ENCODE measurements at places on chromosomes 1 and 21. TPM values are rescaled to one million over a fixed set of nuclear protein-coding genes. Genes with fewer than 3 reads are reported as not detected.

Gene CIART
- 5.3 TPM for total RNA-seq

Gene C8A
- total RNA-seq = 302 TPM

Gene LRIG2
- 4.9 TPM for total RNA-seq

Gene ID3
- total RNA-seq = 19.7 TPM

Gene ARHGEF16
- total RNA-seq = 8.1 TPM

Gene XCL1
- total RNA-seq = 0.13 TPM

Gene PLEKHA6
- 28.8 TPM for total RNA-seq

Gene CFHR4
- total RNA-seq = 97.9 TPM

Gene ERVH48-1
- total RNA-seq = not detected

Gene NHLH1
- 0.10 TPM for total RNA-seq

Gene PPIE
- total RNA-seq = 16.6 TPM

Gene ALG14
- total RNA-seq = 5.4 TPM

Gene ODF2L
- total RNA-seq = 3.1 TPM

Gene HEATR1
- 7.9 TPM for total RNA-seq

Gene RHD
- 0.18 TPM for total RNA-seq

Gene FCN3
- total RNA-seq = 101 TPM

Gene IL20
- not detected for total RNA-seq

Gene HFM1
- total RNA-seq = 0.35 TPM

Gene HSPA6
- 0.48 TPM for total RNA-seq

Gene PCNT
- total RNA-seq = 13.2 TPM

Gene TRABD2B
- 15.1 TPM for total RNA-seq

Gene NBPF6
- total RNA-seq = not detected

Gene CNTN2
- 0.13 TPM for total RNA-seq

Gene C1orf105
- total RNA-seq = not detected

Gene NCAM2
- 0.53 TPM for total RNA-seq

Gene SFN
- 0.40 TPM for total RNA-seq

Gene PRKAA2
- total RNA-seq = 0.40 TPM

Gene KCNJ10
- 0.28 TPM for total RNA-seq

Gene MROH9
- total RNA-seq = not detected

Gene TTLL7
- 7.5 TPM for total RNA-seq

Gene DCDC2B
- not detected for total RNA-seq

Gene COL6A2
- total RNA-seq = 34.9 TPM

Gene CSF3R
- 4.3 TPM for total RNA-seq

Gene C1orf159
- 8.4 TPM for total RNA-seq

Gene KRTAP20-3
- total RNA-seq = not detected

Gene PPM1J
- 0.33 TPM for total RNA-seq

Gene MAP3K7CL
- total RNA-seq = 3.8 TPM

Gene FBXO28
- total RNA-seq = 13.7 TPM

Gene OLIG2
- total RNA-seq = not detected

Gene TEDDM1
- total RNA-seq = not detected

Gene GBP4
- total RNA-seq = 5.3 TPM

Measured in left lobe of liver (tissue), 2 donors.